Astrocyte (in vitro differentiated cells and primary cell): ENCODE measurements at places on chromosomes 16 and 17. TPM values are rescaled to one million over a fixed set of nuclear protein-coding genes. Genes with fewer than 3 reads are reported as not detected.

GRCh38 chr16:86171329-86171728 is 272.4 kb downstream of the IRF8 start:
- H3K27me3 ChIP-seq, result peaks cover 10% of the 10 kb centered on the region
- DNase-seq, result peak; percentile 97
- H3K4me1 ChIP-seq, result peaks cover 2% of the 10 kb centered on the region
- H3K4me3 ChIP-seq, result no peak overlapping the region

DNA sequence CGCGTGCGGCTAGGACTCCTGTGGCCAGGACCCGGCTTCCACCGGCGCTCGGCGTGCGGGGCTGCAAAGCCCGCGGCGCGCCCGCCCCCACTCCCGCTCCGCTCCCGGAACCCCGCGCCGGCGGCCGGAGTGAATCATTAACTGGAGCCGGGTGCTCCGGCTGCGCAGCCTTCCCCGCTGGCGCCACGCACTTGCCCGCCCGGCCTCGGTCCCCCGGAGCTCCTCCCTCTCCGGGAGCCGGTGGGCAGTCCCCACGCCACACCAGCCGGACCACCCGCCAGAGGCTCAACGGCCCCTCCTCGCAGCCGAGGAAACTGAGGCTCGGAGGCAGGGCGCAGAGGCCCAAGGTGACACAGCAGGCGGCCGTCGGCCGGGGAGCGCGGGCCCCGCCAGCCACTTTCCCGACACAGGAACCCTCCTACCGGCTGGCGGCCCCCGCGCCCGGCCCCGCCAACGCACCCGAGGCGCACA is 580 bp downstream of the BCAR1 start:
- peak overlapping the region; percentile 99 for H3K27ac ChIP-seq
- H3K27me3 ChIP-seq, result no peaks in the 10 kb centered on the region
- H3K4me3 ChIP-seq, result peak overlapping the region; percentile 83
- H3K36me3 ChIP-seq, result no peaks in the 10 kb centered on the region

DNA sequence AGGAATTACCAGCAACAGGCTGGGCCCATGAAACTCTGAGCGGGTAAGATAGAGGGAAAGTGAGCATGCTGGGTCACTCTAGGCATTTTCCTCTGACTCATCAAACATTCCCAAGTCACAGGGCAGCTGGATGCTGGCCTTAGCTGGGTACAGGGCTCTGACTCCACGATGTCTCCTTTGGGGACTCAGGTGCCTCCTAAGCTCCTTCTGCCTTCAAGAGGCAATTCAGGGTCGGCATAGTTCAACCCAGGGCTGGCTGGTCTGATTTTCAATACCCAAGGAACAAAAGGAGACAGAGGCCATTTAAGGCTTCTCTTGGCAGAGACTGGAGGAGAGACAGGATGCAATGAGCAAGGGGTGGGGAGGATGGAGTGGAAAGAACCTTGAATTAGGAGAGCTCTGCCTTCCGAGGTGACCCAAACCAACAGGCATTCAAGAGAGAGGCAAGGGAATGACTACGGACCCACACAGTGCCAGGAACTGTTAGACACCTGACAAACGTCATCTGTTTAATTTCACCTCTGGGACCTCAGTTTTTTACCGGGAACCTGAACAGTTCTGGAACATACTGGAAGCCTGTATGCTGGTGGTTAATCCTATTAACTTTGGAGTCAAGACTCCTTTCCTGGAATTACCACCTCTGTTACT is 910 bp downstream of the WBP2 start:
- H3K4me3 ChIP-seq, result peak overlapping the region; percentile 89
- no peaks in the 10 kb centered on the region for H3K27me3 ChIP-seq
- H3K27ac ChIP-seq, result peak overlapping the region; percentile 86
- peaks cover 37% of the 10 kb centered on the region for H3K4me1 ChIP-seq
- H3K36me3 ChIP-seq, result peaks cover 6% of the 10 kb centered on the region

Gene RNF43
- 1.2 TPM in 2 replicates for total RNA-seq

DNA sequence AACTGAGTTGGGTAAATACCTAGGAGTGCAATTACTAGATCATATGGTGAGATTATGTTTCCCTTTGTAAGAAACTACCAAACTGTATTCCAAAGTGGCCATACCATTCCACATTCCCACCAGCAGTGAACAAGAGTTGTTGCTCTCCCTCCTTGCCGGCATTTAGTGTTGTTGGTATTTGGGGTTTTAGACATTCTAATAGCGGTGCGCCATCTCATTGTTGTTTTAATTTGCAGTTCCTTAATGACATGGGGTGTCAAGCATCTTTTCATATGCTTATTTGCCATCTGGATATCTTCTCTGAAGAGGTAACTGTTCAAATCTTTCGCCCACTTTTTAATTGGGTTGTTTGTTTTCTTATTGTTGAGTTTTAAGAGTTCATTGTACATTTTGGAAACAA is 164.2 kb upstream of the LHX1 start:
- H3K4me3 ChIP-seq, result no peak overlapping the region
- no peak for DNase-seq
- peaks cover 43% of the 10 kb centered on the region for H3K27me3 ChIP-seq
- no peak overlapping the region for H3K27ac ChIP-seq
- no peaks in the 10 kb centered on the region for H3K4me1 ChIP-seq
- H3K36me3 ChIP-seq, result no peaks in the 10 kb centered on the region

Gene MPP2
- total RNA-seq, result 7.6 and 8.0 TPM in 2 replicates

- H3K36me3 ChIP-seq, result no peaks in the 10 kb centered on the region
- no peak for DNase-seq
- H3K27me3 ChIP-seq, result peaks cover 4% of the 10 kb centered on the region
- H3K4me1 ChIP-seq, result peaks cover 14% of the 10 kb centered on the region
- H3K27ac ChIP-seq, result no peak overlapping the region
Observed at GRCh38 chr16:57639172-57639887, 10.9 kb downstream of the ADGRG1 start.

GRCh38 chr16:70793851-70794502 is 7.0 kb downstream of the VAC14 start:
- no peaks in the 10 kb centered on the region for H3K4me1 ChIP-seq
- H3K27me3 ChIP-seq, result no peaks in the 10 kb centered on the region
- H3K36me3 ChIP-seq, result no peaks in the 10 kb centered on the region
- H3K4me3 ChIP-seq, result no peak overlapping the region

Gene HSD17B1
- total RNA-seq, result 1.5 and 1.7 TPM in 2 replicates

Gene PPY
- total RNA-seq, result not detected in 2 replicates

Gene STUB1
- total RNA-seq, result 138 and 140 TPM in 2 replicates

Gene CD300H
- not detected in 2 replicates for total RNA-seq

DNA sequence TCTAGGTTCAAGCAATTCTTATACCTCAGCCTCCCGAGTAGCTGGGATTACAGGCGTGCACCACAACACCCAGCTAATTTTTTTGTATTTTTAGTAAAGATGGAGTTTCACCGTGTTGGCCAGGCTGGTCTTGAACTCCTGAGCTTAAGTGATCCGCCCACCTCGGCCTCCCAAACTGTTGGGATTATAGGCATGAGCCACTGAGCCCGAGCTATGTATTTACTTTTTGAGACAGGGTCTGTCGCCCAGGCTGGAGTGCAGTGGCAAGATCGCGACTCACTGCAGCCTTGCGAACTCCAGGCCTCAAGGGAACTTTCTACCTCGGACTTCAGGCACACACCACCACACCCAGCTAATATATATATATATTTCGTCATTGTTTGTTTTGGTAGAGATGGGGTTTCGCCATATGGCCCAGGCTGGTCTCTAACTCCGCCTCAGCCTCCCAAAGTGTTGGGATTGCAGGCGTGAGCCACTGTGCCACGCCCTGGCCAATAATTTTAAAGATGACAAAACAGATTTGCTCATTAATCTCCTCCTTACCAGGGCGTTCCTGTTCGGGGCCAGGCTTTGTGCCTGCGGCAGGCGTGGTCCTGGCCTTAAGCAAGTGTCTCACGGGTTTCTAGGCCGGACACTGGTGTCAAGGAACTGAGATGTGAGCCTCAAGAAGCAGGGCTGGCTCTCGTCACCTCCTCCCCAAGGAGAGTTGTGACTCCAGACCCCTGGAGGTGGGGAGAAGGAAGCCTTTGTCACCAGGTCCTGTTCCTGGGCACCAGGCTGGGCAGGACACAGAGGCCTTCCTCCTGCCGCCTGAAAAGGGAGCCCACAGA is 4.3 kb upstream of the NPW start:
- H3K36me3 ChIP-seq, result no peaks in the 10 kb centered on the region
- DNase-seq, result no peak
- H3K4me1 ChIP-seq, result peaks cover 8% of the 10 kb centered on the region
- H3K4me3 ChIP-seq, result no peak overlapping the region
- H3K27ac ChIP-seq, result no peak overlapping the region
